ENCODE measurements at places on chromosomes 1 and 21.

DNA sequence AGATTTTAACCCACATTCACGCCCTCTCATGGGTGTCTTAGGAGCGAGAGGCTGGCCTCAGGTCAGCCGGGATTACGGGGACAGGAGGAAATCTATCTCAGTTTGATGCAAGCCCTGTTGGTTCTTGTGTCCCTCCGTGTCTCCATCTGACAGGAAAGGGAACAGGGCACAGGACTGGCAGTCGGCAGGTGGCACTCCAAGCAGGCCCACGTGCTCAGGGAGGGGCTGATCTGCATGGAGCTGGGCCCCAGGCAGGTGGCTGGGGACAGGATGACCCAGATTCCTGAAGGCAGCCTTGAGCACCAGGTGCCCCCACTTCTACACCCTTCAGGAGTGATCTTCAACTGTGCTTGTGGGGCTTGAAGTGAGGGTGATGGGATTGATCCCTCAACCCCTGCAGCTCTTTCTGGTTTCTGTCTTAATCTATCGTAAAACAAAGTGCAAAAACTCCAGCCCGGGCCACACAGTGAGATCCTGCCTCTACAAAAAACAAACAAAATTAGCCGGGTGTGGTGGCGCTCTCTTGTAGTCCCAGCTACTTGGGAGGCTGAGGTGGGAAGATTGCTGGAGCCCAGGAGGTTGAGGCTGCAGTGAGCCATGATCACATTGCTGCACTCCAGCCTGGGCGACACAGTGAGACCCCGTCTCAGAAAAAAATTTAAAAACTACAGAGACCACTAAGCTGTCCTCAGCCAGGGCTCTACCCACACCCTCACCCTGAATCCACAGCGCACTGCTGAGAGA lies 8.3 kb downstream of the PLEKHG5 start:
- peak; percentile 19 for DNase-seq

- DNase-seq: peak; percentile 86
These were observed 742 bp upstream of the PDE9A start for GRCh38 chr21:42652527-42653230.

DNA sequence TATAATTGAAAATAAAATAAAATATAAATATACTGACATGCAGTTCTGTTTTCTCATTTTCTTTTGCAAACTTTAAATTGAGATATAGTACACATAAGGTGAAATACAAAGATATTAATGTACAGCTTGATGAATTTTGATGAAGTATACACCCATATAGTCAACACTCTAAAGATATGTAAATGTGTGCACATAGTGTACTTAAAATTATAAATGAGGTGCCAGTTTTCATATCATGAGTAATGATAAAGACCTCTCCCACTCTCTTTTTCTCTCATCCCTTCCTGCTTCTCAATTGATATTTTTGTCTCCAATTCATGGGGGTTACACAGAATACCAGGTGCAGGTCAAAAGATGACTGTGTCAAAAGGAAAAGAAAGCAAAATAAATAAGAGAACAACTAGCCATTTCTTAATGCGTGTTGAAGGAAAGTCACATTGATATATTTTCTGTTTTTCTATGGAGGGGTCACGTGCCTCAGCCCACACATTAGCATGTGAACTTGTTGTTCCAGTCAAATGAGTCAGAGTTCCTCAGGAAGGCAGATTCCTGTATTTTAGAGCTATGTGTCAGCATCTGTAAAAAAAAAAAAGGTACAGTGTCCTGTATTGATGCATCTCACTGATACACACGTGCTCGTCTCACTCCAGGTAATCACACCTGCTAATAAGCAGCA lies 64.3 kb upstream of the HOOK1 start:
- DNase-seq: peak; percentile 19

GRCh38 chr1:195019385-195019784 lies 1588.9 kb downstream of the KCNT2 start:
- no peak for DNase-seq

DNA sequence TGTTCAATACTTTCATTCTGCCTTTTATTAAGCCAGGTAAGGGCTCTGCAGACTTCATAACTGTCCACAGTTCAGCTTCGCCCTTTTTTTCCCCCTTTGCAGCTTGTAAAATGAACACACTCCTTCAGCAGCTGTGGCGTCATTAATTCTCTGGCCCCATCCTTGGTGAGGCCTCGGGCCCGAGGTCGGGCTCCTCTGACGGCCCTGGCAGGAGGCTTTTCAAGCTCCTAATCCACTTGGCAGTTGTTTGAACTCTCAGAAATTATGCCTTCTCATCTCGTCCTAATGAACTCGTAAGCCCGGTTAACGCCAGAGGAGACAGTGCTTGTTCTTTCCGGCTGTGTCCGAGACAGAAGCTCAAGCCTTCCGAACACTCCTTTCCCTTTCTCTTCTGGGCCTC lies 18.1 kb upstream of the EPHA8 start:
- DNase-seq: no peak

DNA sequence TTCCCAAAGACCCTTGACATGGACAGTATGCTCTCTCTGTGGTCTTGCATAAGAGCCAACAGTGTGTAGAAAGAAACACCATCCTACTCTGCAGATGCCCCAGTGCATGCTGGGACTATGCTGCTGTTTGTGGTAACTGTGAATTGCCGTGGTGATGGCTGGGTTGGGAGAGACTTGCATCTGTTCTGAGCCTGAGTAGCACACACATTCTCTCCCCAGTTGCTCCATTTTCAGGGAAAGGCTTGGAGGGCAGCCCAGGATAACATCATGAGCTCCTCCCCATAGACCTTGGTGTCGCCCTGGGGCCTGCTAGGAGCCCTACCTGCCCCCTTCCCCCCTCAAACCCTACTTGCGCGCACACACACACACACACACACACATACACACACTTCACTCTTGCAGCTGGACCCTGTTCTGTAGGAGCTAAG lies 120.9 kb upstream of the IPO9 start:
- no peak for DNase-seq

DNA sequence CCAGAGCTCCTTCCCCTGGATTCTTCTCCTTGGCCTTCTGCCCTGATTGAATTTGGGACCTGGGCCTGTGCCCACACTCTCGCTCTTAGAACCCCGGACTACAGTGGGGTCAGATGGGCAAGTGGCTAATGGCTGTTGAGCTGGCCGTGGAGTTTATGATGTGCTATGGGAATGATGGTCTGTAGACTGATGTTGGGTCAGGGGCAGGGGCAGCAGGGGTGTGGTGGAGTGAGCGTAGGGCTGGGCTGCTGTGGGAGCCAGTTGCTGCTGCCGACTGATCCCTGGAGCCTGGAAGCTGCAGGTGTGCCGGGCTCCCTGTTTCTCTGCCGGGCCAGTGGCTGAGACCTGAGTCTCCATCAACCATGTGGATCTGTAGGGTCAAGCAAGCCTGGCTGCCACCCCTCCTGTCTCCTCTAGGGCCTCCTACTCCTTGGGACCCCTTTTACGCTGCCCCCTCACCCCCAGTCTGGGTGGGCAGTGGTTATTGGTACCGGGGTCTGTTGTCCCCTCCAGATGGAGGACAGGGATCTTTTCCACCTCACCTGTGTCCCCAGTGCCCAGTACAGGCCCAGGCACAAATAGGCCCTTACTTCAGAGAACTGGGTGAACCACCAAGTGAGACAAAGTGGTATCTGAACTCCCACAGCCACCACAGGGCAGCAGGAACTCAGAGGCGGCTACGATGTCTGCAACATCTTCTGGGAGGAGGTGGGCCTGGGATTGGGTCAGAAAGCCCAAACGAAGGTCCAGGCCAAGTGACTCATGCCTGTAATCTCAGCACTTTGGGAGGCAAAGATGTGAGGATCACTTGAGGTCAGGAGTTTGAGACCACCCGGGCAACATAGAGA lies 5.1 kb downstream of the PODN start:
- no peak for DNase-seq

DNA sequence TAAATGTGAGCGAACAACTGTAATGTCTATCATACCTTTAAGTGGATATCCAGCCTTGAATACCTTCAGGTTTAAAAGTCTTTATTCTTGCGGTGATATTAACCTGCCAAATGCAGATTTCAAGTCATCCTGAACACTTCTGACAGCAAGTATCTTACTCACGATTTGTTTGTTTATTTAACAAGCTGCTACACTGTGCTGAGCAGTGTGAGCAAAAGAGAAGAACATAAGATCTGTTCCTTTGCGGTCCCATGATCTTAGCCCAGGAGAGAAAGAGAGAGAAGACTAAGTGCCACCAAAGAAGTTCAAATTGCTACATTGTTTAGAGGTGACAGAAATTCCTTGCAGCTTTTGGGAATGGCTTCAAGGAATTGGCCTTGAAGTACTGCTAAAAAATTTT lies 9.5 kb upstream of the IL24 start:
- no peak for DNase-seq

GRCh38 chr1:208093754-208094719 lies 150.1 kb downstream of the PLXNA2 start:
- peak; percentile 59 for DNase-seq

GRCh38 chr1:58104960-58105359 lies 441.6 kb downstream of the OMA1 start:
- no peak for DNase-seq

DNA sequence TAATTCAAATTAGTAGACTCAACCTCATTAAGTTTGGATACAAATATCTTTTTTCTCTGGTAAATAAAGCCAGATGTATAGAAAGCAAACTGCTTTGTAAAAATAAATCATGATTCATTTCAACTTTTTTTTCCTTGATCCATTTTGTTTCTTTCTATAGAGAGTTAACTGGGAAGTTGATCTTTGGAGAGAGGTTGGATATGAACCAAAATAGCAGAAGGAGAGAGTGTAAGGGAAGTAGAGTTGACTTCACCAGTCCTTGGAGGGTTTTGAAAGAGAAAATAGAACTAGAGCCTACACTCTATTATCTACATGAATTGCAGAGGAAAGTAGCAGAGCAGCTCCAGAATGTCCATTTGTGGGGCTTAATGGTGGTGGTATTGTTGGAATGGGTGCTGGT lies 243.8 kb downstream of the ADGRL2 start:
- DNase-seq: no peak

DNA sequence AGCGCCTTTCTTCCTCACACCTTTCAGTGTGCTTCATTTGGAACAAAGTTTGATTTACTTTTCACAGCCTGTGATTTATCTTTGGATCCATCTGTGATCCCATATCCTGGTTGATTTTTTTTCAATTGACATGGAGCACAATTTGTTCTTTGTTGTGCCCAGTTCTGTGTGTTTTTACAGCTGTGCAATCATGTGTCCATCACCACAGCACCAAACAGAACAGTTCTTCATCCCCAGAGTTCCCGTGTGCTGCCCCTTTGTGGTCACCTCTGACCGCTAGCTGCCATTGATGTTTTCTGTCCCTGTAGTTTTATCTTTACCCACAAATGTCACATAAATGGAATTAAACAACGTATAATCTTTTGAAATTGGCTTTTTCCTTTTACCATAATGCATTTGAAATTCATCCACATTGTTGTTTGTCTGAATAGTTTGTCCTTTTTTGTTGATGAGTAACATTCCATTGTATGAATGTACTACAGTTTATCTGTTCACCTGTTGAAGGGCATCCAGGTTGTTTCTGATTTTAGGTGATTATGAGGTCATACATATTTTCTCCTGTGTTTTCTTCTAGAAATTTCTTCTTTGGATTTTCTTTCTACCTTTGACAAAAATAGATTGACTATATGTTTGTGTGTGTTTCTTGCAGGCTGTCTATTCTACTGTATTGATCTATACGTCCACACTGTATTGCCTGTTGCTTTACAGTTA lies 17.4 kb downstream of the MIGA1 start:
- DNase-seq: no peak

DNA sequence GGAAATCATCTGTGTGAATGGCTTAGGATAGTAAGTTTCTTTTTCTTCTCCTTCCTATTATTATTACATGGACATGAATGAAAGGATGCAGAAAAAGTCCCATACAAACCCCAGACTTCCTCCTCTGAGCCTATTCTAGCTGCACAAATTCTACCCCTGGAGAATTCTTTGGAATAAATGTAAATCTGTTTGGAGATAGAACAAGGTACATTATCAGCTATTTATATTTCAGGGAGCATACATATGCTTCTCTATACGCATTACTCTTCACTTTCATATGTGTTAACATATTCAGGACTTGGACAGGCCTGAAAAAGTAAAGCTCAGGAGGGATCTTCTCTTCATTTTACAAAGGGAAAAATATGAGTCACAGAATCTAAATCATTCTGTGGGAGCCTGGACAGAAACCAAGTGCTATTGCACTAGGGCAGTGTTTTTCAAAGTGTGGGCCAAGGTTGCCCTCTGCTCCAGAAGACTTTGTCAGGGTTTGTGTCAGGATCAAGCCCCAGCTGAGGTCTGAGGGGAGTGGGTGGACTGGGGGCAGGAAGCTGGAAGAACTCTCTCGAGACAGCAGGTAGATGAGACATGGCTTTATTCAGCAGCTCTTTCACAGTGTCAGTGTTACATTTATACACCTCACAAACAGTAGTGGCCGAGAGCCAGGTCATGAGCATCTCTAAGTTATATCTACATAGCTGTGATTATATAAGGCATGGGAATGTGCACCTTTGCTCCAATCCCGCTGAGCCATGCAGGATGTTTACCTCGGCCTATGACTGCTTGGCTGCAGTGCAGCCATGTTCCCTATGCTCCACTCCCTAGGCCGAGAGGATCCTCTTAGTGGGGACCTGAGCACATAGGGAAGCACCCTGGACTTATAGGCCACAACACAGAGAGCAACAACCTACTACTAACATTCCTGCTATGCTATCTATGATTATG lies 114.3 kb downstream of the GDAP2 start:
- DNase-seq: no peak

GRCh38 chr1:11693024-11693590 lies 1.6 kb downstream of the DRAXIN start:
- no peak for DNase-seq

- DNase-seq: no peak
These were observed 3.2 kb downstream of the DDR2 start for GRCh38 chr1:162635418-162635817.

DNA sequence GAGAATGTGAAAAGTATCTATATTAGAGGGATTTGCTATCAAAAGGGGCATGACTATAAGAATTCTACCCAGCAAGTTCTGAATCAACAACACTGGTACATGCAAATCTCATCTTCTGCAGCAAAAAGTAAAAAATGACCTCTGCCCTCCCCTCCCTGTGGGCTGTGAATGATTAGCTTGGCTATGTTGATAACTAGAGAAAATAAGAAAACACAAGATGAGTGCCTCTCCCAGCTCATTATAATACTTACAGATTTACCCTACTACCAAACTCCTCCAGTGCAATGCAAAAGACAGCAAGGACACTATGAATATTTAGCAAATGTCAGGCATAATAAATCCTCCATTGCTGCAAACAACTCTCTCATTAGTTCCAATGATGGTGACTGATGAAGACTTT lies 102.4 kb downstream of the SLC45A1 start:
- DNase-seq: no peak

Data from NCI-H146 (cell line).